Activated naive CD4-positive, alpha-beta T cell treated with anti-CD3 and anti-CD28 coated beads, Interleukin-2, amount 50 U/mL, for 16 hours (primary cell): ENCODE measurements at places on chromosomes 3 and 15.

DNA sequence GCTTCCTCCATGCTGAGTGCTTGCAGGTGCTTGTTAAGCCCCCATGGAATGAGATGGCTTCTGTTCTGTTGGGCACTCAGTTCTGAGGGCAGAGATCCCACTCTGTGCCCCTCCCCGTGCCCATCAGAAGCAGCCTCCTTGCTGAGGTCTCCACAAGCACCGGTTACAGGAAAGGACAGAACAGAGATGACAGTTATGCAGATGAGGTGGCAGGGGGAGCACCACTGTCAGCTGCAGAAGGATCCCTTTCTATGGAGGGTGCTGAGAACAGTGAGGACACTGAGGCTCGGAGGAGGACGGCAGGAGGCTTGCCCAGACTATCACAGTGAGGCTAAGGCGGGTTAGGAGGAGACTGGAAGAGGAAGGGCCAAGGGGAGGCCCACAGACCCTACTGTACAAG, 12.4 kb downstream of the CACNA2D2 start:
- no peak for DNase-seq

GRCh38 chr15:75810874-75811498, 32.3 kb upstream of the UBE2Q2 start:
- no peak for DNase-seq

DNA sequence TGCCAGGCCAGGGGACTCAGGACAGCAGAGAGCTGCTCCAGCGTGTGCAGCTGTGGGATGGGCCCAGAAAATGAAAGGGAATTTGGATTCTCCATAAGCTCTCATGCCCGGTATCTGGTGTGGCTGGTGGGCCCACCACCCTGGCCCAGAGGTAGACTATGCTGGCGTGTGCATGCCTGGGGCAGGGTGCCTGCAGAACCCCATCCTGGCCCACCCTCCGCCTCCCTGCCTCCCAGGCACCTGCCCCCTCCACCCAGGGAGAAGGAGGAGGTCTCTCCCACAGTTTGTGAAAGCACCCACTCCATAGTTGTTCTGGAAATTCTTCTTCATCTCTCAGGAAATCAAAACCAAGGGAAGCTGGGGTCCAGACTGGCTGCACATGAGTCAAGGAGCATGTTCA, 112.9 kb downstream of the ADCY5 start:
- no peak for DNase-seq

DNA sequence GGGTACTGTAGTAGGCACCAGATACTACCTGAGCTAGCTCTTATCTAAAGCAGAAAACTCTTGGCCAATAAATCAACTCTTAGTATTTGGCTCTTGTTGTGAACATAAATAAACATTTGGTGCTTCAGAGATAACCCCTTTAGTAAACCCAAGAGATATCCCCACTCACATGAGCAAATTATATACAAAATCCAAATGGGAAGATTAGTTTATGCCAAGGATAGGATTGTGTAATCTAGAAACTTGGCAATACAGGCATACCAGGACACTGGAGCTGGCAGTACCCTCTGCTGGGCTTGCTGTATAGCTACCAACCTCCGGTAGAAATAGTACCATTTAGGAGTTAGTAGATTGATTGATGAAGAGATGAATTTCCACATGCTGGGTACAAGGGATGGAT, 127.0 kb downstream of the LIPC start:
- DNase-seq, result no peak

- DNase-seq, result no peak
These were observed 31.7 kb downstream of the HES1 start for GRCh38 chr3:194167480-194168282.

GRCh38 chr3:105786990-105787389, 81.8 kb downstream of the CBLB start:
- no peak for DNase-seq

GRCh38 chr3:57546616-57547015, 2.5 kb upstream of the DNAH12 start:
- no peak for DNase-seq

DNA sequence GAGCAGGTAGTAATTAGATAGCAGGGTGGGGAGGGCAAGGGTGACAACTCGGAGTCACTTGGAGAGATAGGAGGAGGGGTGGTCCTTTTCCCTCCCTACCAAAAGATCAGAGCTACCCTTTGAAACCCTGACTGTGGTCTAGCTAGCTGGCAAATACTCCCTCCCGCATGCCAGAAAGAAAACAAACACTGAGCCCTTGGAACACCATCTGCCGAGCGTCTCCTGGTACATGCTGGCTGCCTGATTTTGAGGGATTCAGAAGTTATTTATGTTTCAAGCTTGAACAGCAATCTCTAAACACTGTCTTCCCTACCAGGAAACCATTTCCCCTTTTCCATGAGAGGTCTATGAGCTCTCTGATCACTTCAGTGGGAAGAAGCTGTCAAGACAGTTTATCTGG, 291.6 kb upstream of the CFAP20DC start:
- DNase-seq, result no peak

DNA sequence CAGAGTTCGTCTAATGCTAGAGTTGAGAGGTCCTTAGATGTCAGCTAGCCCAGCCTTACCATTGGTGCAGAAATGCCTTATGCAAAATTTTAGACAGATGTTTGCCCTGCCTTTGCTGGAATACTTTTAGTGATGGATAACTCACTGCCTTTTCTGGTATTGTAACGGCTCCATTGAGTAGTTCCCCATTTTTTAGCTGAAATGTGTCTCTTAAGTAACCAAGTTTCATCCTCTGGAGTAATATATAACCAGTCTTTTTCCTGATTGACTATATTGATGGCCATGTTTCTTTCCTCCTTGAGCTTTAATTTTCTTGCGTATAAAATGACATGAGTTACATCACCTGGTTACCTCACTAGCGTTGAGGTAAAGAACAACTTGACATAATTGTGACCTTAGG, 45.0 kb downstream of the SNRK start:
- no peak for DNase-seq

- no peak for DNase-seq
These were observed 293.7 kb upstream of the TRIM42 start for GRCh38 chr3:140384028-140384771.

GRCh38 chr3:123369085-123369484, 79.8 kb downstream of the ADCY5 start:
- no peak for DNase-seq

- no peak for DNase-seq
These were observed 146.5 kb upstream of the MME start for GRCh38 chr3:154933581-154933980.

DNA sequence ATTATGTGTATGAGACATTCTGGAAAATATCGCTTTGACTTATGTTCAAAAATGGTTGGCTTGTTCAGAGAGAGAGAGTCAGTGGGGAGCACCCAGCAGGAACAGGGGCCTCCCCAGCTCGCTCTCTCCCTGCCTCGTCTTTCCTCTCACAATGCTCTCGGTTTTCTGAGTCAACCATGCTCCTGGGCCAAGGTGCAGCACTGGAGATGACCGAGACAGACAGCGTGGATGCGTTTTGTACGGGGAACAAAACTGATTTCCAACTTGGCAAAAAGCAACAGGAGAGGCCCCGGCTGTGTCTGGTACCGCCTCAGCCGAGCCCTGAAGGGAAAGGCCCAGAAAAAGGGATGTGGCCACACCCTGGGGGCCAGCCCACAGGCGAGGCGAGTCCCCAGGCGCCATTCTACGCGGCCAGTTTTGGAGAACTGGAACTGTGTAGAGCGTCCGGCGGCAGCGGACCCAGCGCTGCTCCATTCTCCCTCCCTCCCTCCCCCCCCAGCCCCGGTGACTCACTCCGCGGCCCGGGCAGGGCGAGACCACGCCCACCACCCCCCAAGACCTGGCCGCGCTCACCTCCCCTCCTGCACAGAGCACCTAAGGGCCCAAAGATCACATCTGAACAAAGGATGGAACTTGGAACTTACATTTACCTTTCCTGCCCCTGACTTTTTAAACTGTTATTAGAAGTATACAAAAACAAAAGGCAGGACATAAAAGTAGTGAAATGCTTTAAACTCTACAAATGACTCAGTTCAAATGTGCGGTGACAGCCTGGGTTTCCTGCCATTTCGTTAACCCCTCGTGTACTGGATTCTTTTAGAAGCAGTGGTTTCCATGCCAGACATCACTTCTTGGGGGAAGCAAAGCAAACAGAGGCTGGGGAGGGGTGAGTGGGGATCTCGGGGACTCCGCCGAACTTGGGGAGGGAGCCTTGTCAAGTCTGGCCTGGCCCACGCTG, 12.7 kb downstream of the ATP10A start:
- peak; percentile 77 for DNase-seq
